ENCODE measurements at places on chromosomes 2 and 18.

DNA sequence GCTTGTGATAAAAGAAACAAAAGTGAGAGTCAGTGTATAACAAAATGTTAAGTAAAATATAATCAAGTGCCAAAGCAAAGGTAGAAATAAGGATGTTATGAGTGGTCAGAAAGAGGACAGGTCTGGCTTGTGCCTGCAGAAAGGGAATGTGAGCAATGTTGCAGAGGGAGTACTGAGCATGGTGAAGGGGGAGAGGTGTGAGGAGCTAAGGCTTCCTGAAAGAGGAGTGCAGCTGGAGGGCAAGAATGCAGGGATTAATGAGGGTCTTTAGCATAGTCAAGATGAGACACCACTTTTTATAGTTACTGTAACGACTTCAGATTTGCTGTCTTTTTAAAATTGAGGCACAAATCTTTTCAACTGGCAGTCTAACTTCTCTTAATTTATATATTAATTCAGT lies 22.0 kb upstream of the FIGN start:
- no peak for DNase-seq

DNA sequence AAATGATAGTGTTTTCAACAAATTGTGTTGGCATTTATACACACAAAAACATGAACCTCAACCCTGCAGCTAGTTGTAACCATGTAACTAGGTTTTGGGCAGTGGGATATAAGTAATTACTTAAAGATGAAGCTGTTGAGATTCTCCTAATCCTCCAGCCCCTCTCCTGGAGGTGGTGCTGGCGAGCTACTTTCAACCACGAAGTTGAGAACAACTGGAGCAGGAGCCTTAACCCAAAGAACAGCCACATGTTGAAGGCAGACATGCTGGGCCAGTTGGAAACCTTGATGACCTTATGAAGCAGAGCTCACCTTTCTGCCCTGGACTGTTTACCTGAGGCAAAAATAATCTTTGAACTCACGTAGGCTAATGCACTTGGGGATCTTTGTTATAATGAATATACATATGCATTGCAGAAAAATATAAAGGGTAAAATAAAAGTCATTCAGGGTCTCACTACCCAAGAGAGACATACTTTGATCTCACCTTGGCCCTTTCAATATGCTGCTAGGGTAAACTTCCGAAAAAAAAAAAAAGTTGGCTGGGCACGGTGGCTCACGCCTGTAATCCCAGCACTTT lies 89.6 kb upstream of the NPAS2 start:
- peak; percentile 10 for DNase-seq

DNA sequence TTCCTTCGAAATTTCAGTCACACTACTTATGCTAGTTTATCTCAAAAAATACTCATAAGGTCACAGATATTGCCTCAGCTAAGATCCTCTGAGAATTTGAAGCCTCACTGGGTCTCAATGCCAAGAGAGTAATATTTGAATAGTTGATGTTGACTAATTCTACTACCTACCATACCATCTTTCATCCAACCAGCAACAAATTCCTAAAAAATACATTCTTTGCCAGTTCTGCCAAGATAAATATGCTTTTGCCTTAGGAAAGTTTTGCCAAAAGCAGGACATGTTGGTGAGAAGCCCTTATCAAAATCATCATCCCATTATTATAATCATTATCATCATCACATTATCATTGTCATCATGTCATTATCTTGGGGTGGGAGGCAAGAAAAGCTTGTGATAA lies 544.6 kb upstream of the ZEB2 start:
- DNase-seq, result no peak

DNA sequence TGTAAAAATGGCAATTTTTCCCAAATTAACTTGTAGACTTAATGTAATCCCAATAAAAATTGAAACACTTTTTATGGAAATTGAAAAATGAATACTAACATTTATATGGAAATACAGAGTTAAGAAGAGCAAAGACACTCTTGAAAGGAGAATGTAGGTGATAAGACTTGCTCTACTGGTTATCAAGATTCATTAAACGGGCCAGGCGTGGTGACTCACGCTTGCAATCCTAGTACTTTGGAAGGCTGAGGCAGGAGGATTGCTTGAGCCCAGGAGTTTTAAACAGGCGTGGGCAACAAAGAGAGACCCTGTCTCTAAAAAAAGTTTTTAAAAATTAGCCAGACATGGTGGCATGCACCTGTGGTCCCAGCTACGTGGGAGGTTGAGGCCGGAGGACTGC lies 29.5 kb upstream of the ZNF396 start:
- DNase-seq, result no peak

DNA sequence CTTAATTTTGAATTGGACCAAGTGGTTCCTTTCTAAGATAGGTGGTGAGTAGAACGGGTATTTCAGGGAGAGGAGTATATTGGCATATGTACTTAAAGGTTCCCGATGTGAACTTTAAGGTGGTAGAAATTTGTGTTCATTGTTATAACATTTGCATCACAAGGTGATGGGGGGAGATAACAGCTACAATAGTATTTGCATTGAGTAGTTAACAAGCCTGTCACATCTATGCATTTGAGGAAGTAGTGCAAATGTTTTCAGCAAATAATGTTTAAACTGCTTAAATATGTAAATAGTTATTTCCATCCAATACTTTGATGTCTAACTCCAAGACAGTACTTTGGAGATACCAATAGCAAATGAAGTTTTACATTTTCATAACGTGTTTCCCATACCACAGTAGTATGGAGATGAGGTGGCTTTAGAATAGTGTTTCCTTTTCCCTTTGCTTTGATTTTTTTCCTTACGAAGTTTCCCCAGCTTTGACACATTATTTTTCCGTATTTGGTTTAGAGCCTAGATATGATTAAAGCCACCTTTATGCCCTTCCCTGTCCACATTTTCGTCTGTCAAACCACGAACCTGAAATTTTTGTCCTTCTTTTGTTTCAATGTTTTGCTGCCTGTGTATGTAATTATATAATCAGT lies 46.6 kb downstream of the VAPA start:
- no peak for DNase-seq

DNA sequence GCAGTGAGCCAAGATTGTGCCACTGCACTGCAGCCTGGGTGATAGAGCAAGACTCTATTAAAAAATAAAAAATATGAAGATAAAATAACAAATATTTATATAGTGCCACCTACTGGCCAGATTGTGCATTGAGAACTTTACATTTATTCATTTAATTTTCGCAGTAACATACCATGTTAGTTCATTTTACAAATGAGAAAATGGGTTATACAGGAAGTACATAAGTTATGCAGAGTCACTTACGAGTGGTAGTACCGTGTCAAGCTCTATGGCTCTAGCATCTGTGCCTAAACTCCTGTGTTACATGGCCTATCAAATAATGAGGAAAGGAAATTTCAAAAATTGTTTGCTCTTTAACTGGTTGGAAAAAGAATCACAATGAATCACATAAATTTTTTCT lies 27.9 kb downstream of the RIF1 start:
- no peak for DNase-seq

- no peak for DNase-seq
Observed at GRCh38 chr2:236712961-236713673, 143.5 kb downstream of the ACKR3 start.

DNA sequence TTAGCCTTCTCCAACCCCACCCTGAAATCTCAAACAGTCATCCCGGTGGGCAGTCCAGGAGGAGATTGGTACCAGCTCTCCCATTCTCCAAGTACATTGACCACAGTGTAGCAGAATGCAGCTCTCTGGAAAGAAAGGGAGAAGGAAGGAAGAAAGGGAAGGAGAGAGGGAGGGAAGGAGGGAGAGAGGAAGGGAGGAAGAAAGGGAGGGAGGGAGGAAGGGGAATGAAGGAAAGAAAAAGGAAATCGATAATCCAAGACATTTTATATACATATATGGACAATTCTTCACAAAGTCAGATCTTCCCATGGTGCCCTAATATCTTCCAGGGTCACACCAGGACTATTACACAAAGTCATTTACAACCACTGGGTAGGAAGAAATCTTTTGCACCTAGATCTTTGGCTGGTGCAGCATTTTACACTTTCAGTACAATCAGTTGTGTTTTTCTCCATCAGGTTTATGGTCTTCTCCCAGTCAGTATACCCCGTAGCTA lies 58.8 kb downstream of the ARHGEF33 start:
- DNase-seq, result no peak

DNA sequence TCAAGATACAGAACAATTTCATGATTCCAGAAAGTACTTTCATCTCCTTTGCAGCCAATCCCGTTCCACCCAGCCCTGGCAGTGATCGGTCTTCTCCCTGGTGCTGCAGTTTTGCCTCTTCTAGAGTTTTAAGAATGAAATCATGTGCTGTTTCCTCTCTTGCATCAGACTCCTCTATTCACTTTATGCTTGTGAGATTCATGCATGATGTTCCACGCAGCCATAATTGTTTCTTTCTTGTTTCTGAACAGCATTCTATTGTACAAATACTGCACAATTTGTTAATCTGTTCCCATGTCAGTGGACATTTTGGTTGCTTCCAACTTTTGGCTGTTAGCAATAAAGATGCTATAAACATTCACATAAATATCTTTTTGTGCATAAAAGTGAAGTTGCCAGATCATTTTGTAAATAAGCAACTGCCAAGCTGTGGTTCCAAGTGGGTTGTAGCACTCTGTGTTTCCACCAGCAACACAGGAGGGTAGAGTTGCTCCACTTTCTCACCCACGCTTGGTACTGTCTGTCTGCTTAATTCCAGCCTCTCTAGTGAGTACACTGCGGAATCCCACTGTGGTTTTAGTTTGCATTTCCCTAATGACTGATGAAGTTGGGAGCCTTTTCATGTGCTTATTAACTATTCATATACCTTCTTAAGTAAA lies 104.5 kb downstream of the TWIST2 start:
- no peak for DNase-seq

DNA sequence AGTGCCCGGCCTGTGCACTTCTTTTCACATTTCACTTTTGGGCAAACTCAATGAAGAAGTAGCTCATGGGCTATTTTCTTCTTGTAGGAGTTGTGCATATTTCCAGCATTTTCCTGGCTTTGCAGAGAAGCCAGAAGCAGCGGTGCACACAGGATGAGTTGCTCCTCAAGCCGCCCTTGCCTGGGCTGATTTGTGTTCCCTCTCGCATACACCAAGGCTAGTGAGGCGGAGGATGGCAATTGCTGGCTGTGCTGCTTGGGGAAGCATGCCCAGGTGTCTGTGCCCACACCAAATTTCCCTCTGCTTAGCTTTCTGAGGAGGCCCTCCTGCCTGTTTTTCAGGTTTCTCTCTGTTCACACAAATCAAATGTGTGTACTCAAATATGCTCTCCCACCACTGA lies 85.4 kb upstream of the TMEM200C start:
- DNase-seq, result no peak

GRCh38 chr2:47072728-47073191 lies 82.3 kb downstream of the STPG4 start:
- no peak for DNase-seq

- DNase-seq, result no peak
Observed at GRCh38 chr2:70995426-70995729, 705 bp upstream of the TEX261 start.

DNA sequence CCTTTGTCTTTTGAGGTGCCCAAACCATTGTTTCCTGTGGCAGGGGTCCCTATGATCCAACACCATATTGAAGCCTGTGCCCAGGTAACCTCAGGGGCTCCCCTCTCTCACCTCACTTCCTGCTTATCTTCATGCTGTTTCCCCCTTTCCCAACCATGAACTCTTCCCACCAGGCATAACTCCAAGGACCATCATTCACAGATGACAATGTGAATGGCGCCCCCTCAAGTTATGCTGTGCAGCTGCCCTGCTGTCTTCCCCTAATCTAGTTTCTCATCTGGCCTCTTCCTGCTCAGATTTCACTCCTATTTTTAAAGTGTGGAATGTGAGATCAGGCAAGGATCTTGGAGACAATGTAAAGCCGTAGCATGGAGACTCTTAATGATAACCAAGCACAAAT lies 1.4 kb downstream of the GMPPA start:
- DNase-seq, result no peak

DNA sequence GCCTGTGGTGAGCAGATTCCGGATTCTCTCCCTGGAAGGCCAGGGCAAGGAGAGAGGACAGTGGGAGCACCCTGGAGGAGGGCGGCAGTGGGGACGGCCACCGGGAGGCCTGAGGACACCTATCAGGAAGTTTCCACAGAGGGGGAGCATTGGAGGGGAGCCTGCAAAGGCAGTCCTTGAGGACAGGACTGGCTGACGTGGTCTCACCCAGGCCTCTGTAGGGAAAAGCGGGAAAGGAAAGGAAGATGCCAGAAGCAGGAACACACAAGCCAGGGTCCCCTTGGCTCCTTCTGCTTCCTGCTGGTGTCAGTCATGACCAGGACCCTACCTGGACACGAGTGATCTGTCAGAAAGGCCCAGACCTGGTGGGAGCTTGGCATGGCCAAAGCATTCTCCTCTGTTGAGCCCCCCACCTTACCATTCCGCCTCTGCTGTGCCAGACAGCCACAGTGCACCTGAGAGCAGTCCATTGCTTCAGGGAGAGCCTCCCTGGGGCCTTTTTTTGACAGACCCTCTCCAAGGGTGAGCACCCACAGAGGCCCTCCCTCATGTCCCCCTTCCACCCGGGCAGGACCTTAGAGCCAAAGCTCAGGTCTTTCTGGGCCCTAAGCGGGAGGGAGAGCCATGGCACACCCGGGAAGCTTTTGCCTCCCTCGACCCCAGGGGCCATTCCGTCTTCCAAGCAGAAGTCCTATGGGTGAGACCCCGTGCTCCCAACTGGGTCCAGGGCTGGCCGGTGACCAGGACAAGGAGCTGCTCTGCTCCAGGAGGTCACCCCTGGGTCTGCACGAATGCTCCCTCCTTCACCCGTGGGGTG lies 333.1 kb downstream of the DYSF start:
- DNase-seq, result no peak

DNA sequence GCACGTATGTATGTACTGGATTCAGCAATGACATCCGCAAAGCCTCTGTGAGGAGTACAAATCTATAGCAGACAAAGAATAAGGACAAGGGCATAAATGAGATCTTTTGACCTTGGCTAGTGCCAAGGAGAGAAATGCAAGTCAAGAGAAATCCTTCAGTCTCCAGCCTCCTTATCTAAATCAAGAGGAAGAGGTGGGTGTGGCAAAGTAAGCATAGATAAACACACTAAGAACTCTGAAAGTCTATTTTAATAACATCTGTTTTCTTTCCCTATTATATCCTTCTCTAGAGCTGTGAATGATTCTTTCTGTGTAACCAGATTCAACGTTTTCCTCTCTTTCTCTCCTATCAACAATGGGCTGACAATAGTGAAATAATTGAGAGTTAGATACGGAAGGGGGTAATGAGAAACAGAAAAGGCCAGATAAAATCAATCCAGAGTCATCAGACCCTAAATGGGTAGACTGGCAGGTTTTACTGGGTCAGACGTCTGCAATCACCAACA lies 118.5 kb upstream of the ZFP36L2 start:
- no peak for DNase-seq

DNA sequence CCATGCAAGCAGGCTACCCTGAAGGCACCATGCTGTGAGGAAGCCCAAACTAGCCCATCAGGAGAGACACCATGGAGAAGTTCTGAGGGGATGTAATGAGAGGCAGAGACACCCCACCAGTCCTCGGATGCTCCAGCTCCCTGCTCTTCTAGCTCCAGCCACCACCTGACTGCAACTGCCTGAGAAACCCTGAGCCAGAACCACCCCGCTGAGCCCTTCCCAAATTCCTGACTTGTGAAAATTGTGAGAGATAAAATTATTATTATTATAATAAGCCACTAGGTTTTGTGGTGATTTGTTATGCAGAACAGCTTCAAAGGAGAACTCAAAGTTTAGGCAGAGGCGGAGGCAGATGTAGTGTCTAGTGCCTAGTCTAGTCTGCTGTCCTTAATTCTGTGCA lies 67.1 kb upstream of the HK2 start:
- no peak for DNase-seq
